Ovary (tissue), 10 donors: ENCODE measurements at places on chromosomes 5 and 9.

DNA sequence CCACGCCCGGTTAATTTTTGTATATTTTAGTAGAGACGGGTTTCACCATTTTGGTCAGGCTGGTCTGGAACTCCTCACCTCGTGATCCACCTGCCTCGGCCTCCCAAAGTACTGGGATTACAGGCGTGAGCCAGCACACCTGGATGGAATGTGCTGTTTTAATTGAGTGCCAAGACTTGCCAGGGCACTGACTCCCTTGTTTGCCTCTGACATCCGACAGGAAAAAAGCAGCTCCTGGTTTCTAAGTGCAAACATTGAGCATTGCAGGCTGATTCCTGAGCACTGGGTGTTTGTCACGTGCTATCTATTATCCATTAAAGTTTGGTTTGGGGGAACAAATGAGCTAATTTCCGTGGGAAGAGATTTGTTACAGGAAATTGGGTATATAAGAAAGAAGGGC is 70.6 kb upstream of the CKMT2 start:
- DNase-seq = no peak

GRCh38 chr9:101265261-101265660 is 119.5 kb downstream of the BAAT start:
- no peak for DNase-seq

DNA sequence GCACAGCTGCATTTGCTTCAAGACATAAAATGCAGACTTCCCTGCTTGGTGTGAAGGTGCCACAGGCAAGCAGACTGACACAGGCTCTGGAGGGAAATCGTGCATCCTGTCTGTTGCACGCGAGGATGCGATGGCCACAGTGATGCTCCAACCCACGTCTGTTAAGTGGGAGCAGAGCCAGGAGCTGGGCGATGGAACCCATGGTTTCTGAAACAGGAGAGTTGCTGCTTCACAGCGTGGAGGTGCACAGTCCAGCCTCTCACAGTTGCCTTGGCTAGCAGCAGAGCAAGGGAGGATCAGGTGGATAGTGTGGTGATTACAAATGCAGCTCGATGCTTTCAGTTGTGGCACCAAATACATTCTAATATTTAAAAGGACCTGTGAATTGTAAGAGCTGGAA is 108.8 kb downstream of the TENT4A start:
- DNase-seq = no peak

GRCh38 chr9:20397348-20397747 is 225.0 kb downstream of the MLLT3 start:
- DNase-seq = no peak

GRCh38 chr9:83538172-83538889 is at the start of gene FRMD3:
Gene FRMD3, minus strand, starts transcription at chr9:83538401. Its CDS starts 170 bp downstream, at chr9:83538231.
- DNase-seq = peak; percentile 59

DNA sequence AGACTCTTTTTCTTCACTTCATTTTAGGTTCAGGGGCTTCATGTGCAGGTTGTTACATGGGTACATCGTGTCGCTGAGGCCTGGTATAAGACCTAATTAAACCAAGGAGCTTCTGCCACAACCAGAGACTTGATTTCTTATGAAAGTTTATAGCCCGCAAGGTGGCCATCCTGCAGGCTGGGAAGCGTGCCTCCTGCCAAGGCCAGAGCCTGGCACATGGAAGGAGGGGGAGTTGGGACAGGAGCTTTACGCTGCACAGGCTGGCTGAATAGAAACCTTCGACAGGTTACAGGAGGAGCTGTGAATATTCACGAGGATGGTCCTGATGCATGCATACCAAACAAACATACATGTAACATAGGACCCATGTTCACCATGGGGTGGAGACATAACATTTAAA is 50.1 kb upstream of the SIMC1 start:
- DNase-seq = no peak

- no peak for DNase-seq
Measured at GRCh38 chr9:94869415-94869843, 142.9 kb downstream of the AOPEP start.

DNA sequence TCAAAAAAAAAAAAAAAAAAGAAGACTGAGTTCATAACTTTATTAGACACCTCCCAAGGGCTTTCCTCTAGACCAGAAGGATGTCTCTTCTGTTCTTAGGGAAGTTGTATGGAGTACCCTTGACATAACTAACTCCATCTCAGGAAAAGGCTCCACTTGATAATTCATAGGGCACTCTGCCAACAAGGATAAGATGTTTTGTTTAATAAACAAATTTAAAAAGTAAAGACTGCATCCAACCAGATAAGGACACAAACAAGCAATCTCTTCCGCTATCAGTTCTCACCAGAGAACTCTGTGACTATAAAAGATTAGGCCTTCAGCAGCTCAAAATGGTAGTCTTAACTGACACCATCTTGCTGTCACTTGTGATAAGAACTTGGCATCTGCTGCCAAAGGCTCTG is 65.8 kb downstream of the SFXN1 start:
- no peak for DNase-seq

DNA sequence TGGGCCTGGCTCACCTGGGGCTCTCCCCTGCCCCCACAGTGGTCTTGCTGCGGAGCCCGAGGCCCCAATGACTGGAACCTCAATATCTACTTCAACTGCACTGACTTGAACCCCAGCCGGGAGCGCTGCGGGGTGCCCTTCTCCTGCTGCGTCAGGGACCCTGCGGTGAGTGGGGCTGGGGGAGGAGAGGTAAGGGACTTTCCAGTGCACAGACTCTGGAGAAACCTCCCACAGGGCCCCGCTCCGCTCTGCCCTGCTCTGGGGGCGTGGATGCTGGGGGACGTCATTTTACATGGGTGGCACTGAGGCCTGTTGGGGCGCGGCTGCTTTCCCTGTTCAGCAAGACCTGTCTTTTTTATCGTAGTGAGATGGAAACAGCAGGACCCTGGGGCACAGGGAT is 7.6 kb downstream of the TSPAN17 start:
- no peak for DNase-seq

DNA sequence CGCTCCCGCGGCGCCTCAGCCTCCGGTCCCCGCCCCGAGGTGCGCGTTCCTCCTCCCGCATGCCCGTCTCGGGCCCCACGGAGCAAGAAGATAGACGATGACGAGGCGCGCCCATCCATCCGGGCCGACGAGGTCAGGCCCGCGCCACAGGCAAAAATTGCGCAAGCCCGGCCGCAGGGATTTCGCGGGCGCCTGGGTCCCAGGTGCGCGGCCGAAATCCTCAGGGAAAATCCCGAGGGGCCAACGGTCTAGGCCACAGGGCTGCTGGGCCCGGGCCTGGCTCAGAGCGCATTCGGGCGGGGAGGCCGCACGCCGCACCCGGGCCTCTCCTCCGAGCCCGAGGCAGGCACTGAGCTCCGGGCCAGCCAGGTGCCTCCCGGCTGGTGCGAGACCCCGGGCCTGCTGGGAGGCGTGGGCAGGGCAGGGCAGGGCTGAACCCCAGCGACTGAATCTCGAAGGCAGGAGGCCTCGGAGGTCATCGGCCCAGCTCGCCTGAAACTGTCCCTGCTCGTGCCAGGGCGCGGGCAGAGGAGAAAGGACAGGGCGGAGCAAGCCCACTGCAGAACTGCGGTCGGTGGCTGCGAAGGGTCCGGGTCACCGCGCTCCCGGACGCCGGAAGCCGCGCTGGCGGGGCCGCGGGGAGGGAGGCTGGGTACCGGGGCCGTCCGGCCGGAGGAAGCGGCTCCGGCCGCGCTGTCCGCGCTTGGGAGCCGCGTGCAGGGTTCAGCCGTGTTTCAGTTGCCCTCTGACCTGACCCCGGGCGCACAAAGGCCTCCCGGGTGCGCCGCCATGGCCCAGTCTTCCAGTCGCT is 66.8 kb downstream of the FOXD1 start:
- DNase-seq = no peak

- no peak for DNase-seq
Measured at GRCh38 chr5:123227216-123227615, 138.2 kb downstream of the PRDM6 start.

- no peak for DNase-seq
Measured at GRCh38 chr5:56686337-56687195, 128.8 kb upstream of the MAP3K1 start.

- no peak for DNase-seq
Measured at GRCh38 chr5:89303033-89303480, 420.1 kb upstream of the MEF2C start.

DNA sequence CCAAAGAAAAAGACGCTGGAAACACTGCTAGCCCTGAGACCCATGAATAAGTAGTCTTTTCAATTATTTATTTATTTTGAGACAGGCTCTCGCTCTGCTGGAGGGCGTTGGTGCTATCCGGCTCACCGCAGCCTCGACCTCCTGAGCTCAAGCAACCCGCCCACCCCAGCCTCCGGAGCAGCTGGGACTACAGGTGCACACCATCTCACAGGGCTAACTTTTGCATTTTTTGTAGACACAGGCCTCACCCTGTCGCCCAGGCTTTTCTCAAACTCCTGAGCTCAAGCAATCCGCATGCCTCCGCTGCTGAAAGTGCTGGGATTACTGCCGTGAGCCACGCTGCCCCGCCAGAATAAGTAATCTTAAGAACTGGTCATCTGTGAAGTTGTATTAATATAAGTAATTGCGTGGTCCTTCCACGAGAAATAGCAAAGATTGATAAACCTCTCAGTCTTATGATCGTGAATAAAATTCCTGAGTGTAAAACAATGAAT is 1.6 kb downstream of the ANXA2R start:
- DNase-seq = no peak

DNA sequence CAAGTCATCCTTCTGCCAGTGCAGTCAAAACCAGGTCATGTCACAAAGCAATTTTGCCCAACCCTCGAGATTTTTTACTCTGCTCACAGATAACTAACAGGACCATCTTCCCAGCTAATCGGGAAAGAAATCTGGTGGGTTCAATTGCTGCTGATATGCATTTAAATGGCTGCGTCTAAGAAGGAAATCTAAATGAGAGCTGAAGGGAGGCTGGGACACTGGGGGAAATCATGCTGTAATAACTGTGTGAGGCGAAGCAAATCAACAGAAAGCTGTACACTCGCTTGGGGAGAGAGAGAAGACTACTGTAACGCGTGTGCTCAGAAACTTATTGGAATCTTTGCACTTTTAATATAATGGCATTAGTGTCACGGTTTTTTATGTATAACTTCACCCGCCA is 535.0 kb downstream of the CDK5RAP2 start:
- no peak for DNase-seq

DNA sequence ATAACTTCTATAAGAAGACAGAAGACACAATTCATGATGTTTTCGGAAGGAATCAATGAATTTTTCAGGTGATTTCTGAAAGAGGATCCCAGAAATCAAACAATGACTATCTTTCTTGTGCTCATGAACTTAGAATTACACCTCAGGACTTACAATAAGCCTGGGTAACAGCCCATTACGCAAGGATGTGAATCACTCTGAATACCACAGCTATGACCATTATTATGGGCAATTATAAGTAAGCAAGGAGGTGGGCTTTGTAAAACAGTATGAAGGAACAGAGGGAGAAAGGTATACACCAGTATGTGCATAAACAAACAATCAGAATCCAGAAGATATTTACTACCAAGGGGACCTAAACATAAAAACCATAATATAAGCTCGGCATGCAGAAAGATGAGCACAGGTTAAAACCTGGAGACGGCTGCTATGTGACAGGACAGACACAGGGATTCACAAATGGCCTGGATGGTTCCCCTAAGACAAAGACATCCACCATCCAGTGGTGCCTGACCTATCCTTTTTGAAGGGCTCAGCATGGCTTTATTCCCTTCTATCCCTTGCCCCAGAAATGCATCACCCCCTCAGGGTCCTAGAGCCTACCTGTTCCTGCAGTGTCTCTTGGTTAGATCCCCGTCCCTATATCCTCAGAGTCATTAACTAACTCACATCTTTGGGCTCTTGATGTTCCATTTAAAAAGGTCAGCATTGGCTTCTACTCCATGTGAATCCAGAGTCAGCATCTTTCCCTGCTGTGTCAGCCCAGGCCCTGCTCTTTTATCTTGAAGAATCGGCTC is 21.8 kb upstream of the PPP2CA start:
- DNase-seq = no peak

GRCh38 chr5:172871982-172872381 is 37.9 kb downstream of the ERGIC1 start:
- DNase-seq = no peak

DNA sequence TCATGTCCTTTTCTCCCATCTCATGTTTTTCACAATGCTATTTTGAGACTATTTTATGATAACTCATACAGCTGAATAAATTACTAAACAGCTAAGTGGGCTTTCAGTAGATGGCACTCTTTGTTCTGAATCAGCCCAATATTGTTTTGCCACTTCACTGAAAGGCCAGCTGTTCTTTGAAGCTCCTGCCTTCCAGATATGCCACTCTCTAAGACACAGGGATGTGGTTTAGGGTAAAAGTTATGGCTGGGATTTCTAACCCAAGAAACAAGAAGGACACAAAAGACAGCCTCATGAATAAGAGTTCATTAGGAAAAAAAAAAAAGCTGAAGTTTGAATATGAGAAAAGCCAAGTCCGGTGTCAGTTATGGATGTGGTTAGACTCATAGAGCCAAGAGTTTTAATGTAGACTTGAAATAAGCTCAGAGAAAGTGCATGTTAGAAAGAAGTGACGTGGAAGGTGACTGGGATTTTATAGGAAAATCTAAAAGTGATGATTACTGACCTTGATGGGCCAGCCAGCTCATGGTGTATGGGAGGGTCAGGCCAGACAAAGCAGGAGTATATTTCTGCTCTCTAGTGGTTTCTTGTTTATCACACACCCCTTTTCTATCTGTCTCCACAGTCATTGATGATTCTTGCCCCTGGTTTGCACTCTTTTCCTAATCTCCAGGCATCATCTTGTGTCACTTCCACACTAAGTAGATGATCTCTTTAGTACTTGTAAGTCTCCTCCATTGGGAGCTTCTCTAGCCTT is 488.5 kb downstream of the NR2F1-AS1 start:
- no peak for DNase-seq

DNA sequence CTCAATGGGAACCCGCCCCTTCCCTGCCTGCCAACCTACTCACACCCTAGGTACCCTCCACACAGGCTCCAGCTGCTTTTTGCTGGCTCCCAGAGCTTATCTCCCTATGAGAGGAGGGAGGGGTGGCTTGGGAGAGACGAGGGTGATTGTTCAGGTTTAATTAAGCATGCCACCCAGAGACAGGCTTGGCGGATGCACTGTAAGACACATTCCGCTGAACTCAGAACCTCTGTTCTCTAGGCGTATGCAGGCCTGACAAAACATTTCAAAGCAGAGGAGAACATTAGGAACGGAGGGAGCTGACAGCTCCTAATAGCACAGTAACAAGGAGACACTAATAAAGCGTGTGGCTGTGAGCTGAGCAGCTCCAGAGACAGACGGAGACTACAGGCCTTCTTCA is 80.1 kb downstream of the TRIM32 start:
- DNase-seq = no peak

DNA sequence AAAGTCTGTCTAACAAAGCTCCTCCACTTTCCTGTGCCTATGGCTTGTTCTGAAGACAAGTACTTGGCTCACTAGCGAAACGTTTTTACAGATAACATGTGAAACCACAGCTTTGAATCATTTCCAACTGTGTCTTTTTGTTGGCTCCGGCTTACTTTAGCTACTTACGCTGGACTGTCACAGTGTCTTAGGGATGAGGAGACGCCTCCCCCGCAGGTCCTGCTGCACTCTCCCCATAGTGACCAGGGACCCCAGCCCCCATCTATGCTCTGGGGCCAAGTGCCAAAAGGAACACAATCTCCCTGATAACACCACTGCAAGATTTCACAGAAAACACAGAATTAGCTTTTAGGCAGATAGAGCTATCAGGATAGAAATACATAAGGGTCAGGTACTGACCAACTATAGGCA is 219.1 kb downstream of the ADAMTS6 start:
- peak; percentile 32 for DNase-seq
